Activated naive CD8-positive, alpha-beta T cell treated with anti-CD3 and anti-CD28 coated beads for 36 hours (primary cell): ENCODE measurements at places on chromosomes 5 and 9. TPM values are rescaled to one million over a fixed set of nuclear protein-coding genes. Genes with fewer than 3 reads are reported as not detected.

DNA sequence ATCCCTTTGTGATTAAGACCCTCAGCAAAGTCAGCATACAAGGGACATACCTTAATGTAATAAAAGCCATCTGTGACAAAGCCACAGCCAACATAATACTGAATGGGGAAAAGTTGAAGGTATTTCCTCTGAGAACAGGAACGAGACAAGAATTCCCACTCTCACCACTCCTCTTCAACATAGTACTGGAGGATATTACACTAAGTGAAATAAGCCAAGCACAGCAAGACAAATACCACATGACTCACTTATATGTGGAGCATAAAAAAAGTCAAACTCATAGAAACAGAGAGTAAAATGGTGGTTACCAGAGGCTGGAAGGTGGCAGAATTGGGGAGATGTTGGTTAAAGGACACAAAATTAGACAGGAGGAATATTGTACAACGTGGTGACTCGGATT lies 118.1 kb upstream of the NFIL3 start:
- DNase-seq = no peak
- H3K4me1 ChIP-seq = peaks cover 9% of the 10 kb centered on the region
- H3K27me3 ChIP-seq = peaks cover 24% of the 10 kb centered on the region
- no peaks in the 10 kb centered on the region for H3K36me3 ChIP-seq
- no peak overlapping the region for H3K4me3 ChIP-seq

- no peak overlapping the region for H3K27ac ChIP-seq
- no peak overlapping the region for H3K4me3 ChIP-seq
- no peaks in the 10 kb centered on the region for H3K27me3 ChIP-seq
- peaks cover 25% of the 10 kb centered on the region for H3K4me1 ChIP-seq
These were observed 84.4 kb downstream of the TLE4 start for GRCh38 chr9:79656169-79656568.

Gene PKD2L2
- total RNA-seq = not detected

Gene PTGER4
- 65.2 TPM for total RNA-seq

DNA sequence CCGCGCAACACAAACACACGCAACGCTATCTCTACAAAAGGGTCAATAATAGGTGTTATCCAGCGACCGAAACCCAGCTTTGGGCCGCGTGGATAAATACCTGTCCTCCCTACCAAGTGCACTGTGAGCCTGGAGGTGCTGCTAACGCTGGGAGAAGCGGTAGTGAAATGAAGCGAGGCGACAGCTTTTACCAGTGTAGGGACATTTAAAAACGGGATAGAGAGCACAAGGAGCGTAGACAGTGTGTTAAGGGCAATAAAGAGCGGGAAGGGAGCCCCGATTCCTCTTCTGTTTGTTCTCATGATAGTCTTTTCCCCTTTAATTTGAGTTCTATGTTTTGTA lies 421 bp upstream of the DEPDC1B start:
- H3K27me3 ChIP-seq = peaks cover 21% of the 10 kb centered on the region
- peaks cover 25% of the 10 kb centered on the region for H3K4me1 ChIP-seq
- H3K4me3 ChIP-seq = peak overlapping the region; percentile 86
- H3K27ac ChIP-seq = peak overlapping the region; percentile 84
- DNase-seq = no peak
- peaks cover under 1% of the 10 kb centered on the region for H3K36me3 ChIP-seq
